Neural progenitor cell (in vitro differentiated cells): ENCODE measurements at places on chromosomes 13 and 19.

- no peaks in the 10 kb centered on the region for H3K27me3 ChIP-seq
- peaks cover 10% of the 10 kb centered on the region for H3K4me1 ChIP-seq
- H3K36me3 ChIP-seq = no peaks in the 10 kb centered on the region
Measured at GRCh38 chr13:77113496-77113895, 86.5 kb upstream of the FBXL3 start.

DNA sequence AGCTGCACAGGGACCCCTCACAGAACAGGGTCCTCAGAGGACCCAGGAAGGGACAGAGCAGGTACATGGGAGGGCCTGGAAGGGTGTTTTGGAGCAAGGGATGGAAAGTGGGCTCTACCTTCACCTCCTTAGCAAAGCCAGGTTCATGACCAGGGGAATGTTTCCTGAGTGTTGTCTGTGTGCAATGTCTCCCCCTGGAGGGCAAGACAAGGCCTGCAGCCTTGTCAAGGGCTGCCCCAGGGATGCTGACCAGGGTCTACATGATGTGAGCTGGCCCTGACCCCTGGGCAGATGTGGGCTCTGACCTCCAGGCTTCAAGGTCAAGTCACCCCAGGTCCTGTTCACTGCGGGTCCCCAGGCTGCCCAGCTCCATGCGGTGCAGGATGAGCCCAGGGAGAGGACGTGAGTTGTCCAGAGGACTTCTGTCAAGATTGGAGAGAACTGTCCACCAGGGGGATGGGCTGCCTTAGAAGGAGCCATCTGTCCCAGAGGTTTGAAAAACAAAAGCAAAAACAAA, 1.0 kb upstream of the CEACAM1 start:
- H3K4me1 ChIP-seq = no peaks in the 10 kb centered on the region
- no peak overlapping the region for H3K4me3 ChIP-seq
- H3K27ac ChIP-seq = no peak overlapping the region
- no peaks in the 10 kb centered on the region for H3K27me3 ChIP-seq

- no peak for DNase-seq
- no peak overlapping the region for H3K4me3 ChIP-seq
- H3K27me3 ChIP-seq = peaks cover 5% of the 10 kb centered on the region
- H3K27ac ChIP-seq = no peak overlapping the region
- no peaks in the 10 kb centered on the region for H3K4me1 ChIP-seq
- H3K36me3 ChIP-seq = no peaks in the 10 kb centered on the region
Measured at GRCh38 chr13:25130944-25131343, 35.0 kb downstream of the PABPC3 start.

GRCh38 chr19:43446746-43447489, 18.5 kb downstream of the LYPD3 start:
- DNase-seq = peak; percentile 84
- no peak overlapping the region for H3K4me3 ChIP-seq
- H3K4me1 ChIP-seq = no peaks in the 10 kb centered on the region
- H3K27ac ChIP-seq = no peak overlapping the region
- no peaks in the 10 kb centered on the region for H3K36me3 ChIP-seq
- H3K27me3 ChIP-seq = no peaks in the 10 kb centered on the region

DNA sequence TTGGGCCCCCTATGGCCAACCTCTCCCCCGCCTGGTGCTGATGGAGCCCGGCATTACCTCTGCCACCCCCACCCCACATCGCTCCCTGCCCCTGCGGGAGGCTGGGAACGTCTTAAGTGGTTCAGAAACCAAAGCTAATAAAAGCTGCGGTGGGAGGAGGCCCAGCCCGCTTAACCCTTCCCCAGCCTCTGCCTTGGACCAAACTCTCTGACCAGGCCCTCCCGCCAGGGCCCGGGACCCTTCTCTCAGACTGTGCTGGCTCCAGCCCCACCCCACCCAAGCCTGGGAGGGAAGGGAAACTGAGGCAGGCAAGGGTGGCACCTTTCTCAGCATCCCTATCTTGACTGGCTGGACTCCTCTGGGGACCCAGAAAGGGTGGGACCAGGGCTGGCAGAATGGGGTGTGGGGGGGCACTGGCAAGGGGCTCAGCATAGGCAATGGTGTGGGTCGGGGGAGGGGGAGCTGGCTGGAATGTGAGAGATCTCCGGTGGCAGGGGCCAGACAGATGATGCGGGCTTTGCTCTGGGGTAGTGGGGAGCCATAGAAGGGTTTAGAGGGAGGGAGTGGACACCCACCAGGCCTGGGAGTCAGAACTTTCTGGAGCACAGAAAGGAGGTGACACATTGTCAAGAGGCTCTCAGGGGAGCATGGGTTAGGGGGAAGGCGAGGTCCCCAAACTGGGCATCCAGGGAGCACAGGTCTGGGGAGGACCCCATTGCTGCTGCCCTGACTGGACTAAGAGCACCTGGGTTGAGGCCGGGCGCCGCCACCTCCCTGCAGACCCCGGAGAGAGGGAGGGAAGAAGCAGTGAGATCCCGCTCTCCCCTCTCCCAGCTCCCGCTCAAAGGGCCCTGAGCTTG, 21.9 kb downstream of the SMIM24 start:
- no peaks in the 10 kb centered on the region for H3K36me3 ChIP-seq
- H3K4me3 ChIP-seq = peak overlapping the region; percentile 17
- DNase-seq = peak; percentile 55
- no peak overlapping the region for H3K27ac ChIP-seq
- peaks cover 66% of the 10 kb centered on the region for H3K27me3 ChIP-seq

- H3K4me1 ChIP-seq = peaks cover 7% of the 10 kb centered on the region
- H3K27me3 ChIP-seq = peaks cover 100% of the 10 kb centered on the region
- H3K4me3 ChIP-seq = peak overlapping the region; percentile 28
- H3K36me3 ChIP-seq = no peaks in the 10 kb centered on the region
Measured at GRCh38 chr19:55068950-55069864, 6.3 kb upstream of the RDH13 start.

DNA sequence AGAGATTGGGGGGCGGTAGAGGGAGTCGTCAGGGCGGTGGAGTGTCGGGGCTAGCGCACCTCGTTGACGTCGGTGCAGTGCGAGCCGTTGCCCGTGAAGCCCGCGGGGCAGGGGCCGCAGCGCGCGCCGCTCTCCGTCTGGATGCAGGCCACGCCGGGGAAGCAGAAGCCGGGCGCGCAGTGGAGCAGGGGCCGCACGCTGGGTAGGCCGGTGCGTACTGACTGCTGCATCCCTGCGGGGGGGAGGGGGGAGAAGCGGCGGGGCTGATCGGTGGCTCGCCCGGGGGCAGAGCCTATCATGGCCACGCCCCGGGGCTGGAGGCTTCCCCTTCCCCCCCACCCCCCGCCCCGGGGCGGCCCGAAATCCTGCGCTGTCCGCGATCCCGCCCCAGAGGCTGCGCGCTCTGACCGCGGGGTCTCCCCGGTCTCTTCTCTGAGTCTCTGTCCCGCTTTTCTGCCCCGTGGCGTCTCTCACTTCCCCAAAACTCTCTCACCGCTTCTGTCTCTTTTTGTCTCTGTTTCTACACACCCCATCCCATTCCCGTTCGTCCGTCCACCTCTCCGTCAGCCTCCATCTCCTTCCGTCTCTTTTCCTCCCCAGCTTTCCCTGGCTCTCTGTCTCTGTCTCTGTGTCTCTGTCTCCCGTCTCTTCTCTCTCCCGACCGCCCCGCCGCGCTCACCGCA, 1.1 kb downstream of the COMP start:
- peak; percentile 87 for DNase-seq
- peaks cover 100% of the 10 kb centered on the region for H3K27me3 ChIP-seq
- peaks cover 9% of the 10 kb centered on the region for H3K4me1 ChIP-seq

- no peak overlapping the region for H3K4me3 ChIP-seq
- no peaks in the 10 kb centered on the region for H3K27me3 ChIP-seq
- no peaks in the 10 kb centered on the region for H3K36me3 ChIP-seq
- no peaks in the 10 kb centered on the region for H3K4me1 ChIP-seq
- H3K27ac ChIP-seq = no peak overlapping the region
Measured at GRCh38 chr13:90498096-90498495, 849.4 kb upstream of the MIR17HG start.

- peaks cover 21% of the 10 kb centered on the region for H3K4me1 ChIP-seq
- no peaks in the 10 kb centered on the region for H3K27me3 ChIP-seq
- peak; percentile 43 for DNase-seq
- no peaks in the 10 kb centered on the region for H3K36me3 ChIP-seq
- H3K27ac ChIP-seq = no peak overlapping the region
- H3K4me3 ChIP-seq = peak overlapping the region; percentile 97
Measured at GRCh38 chr19:1019980-1020867, 699 bp downstream of the TMEM259 start.

DNA sequence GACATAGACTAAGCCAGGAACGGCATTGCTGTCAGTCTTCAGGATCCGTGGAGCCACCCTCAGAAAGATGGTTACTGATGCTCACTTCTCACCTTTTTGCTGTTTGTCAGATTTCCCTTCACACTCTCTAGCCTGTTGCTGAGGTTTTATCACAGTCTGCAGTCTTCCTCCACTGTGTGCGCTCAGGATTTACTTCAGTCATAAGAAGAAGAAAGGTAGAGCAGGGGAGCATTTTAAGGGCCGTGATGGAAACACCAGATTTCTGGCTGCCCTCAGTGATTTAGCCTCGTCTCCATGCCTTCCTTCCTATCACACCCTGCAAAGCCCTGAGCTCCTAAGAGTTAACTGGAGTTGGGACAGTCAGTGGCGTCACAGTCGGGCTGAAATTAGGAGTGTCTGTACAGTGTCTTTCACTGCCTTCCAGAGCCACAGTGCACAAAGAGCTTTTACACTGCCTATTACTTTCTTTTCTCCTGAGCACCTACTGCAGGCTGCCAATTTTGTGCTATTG, 60.0 kb upstream of the GPR183 start:
- H3K4me1 ChIP-seq = no peaks in the 10 kb centered on the region
- H3K27ac ChIP-seq = no peak overlapping the region
- H3K27me3 ChIP-seq = no peaks in the 10 kb centered on the region
- H3K36me3 ChIP-seq = peaks cover 9% of the 10 kb centered on the region
- DNase-seq = no peak

DNA sequence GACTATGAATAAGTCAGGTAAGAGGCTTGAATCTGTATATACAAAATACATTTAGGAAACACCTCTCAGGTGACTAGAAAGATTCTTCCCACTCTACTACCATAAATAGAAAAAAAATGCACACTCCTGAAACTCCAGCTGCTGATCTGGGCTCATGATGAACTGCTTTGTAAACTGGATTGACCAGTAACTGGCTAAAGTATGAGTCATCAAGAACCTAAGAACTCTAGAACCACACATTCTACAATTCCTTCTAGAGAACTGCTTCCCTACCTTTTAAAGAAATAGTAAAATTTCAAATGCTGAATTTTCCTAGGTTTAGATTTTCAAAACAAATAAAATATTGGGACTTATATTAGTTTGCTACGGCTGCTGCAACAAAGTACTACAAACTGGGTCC, 55.2 kb downstream of the ELF1 start:
- H3K4me1 ChIP-seq = no peaks in the 10 kb centered on the region
- H3K4me3 ChIP-seq = no peak overlapping the region
- DNase-seq = no peak
- no peak overlapping the region for H3K27ac ChIP-seq
- H3K27me3 ChIP-seq = no peaks in the 10 kb centered on the region
- H3K36me3 ChIP-seq = no peaks in the 10 kb centered on the region

GRCh38 chr13:23859904-23860303, 29.3 kb downstream of the MIPEP start:
- no peak for DNase-seq
- no peaks in the 10 kb centered on the region for H3K27me3 ChIP-seq
- H3K36me3 ChIP-seq = no peaks in the 10 kb centered on the region
- no peak overlapping the region for H3K4me3 ChIP-seq
- no peak overlapping the region for H3K27ac ChIP-seq

DNA sequence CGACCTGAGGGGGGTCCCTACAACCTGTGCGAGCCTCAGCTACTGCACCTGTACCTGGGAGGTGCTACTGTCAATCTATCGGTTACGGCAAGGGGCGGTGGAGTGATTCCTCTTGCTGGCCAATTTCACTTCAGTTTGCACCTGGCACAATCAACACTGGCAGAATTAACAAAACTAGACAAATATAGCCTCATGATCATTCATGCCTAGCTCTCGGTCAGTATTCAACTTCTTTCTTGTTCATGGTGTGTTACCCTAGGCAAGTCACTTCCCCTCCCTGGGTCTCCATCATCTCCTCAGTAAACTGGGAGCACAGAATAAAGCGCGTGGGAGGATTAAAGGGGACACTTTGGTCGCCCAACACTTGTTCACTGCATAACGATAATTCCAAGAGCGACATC, 618 bp downstream of the HAUS8 start:
- no peak overlapping the region for H3K27ac ChIP-seq
- H3K4me3 ChIP-seq = peak overlapping the region; percentile 64
- H3K4me1 ChIP-seq = peaks cover 21% of the 10 kb centered on the region
- no peak for DNase-seq

DNA sequence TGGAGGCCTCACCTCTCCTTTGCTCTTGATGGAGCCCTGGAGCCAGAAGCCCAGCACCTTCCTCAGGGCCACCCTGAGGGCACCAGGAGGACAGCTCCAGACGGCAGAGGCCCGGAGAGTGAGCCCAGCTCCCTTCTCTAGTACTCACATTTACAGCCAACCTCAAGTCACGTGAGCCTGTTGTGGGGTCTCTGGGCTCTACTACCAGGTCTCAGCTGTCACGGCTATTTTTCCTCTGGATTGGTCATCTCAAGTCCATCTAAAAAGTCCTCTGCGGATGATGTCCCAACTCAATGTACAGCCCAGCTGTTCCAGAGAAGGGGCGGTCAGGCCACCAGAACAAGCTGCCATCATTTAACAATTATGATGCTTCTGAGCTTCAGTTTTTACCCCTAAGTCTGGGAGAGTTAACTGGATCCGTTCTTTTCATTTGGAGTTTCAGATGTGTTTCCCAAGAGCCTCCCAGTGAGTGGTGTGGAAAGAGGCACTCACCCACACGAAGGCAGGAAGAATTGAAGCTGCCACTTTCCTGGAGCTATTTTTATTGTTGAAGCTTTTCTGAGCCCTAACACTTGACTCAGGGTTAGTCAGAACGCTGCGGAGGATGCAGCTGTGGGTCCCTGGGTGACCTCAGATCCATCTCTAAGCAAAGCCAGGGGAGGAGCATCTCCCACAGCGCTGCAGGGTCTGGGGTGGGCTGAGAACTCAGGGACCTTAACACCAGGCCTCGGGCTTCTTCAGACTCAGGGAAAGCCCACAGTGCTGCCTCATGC, 143.5 kb upstream of the UBL3 start:
- no peak overlapping the region for H3K27ac ChIP-seq
- H3K4me3 ChIP-seq = no peak overlapping the region
- no peaks in the 10 kb centered on the region for H3K27me3 ChIP-seq
- no peaks in the 10 kb centered on the region for H3K4me1 ChIP-seq
- DNase-seq = no peak
- no peaks in the 10 kb centered on the region for H3K36me3 ChIP-seq

DNA sequence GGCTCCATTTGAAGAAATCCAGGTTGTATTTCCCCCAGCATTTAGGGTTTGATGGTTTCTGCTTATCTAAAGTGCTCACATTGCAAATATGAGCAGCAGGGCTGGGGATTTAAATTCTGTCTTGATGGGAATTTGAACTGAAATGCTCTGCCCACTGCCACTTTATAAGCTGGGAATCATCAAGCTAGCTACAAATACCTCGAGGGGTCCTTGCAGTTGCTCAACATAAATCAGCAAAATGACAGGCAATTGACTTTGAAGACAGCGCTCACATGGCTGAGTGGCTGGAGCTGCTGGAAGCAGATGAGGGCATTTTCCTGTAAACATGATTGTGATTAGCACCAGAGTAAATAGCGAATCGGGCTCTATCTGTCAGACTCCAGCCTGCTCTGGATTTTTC, 39.4 kb upstream of the MEDAG start:
- peaks cover 23% of the 10 kb centered on the region for H3K27me3 ChIP-seq
- no peaks in the 10 kb centered on the region for H3K36me3 ChIP-seq
- H3K4me3 ChIP-seq = no peak overlapping the region
- H3K27ac ChIP-seq = no peak overlapping the region
- no peak for DNase-seq
- H3K4me1 ChIP-seq = peaks cover 29% of the 10 kb centered on the region

- H3K27me3 ChIP-seq = no peaks in the 10 kb centered on the region
- H3K4me3 ChIP-seq = no peak overlapping the region
- H3K36me3 ChIP-seq = no peaks in the 10 kb centered on the region
- no peaks in the 10 kb centered on the region for H3K4me1 ChIP-seq
Measured at GRCh38 chr13:111462221-111462764, 141.9 kb downstream of the TEX29 start.
